Activated naive CD8-positive, alpha-beta T cell treated with anti-CD3 and anti-CD28 coated beads, Interleukin-2, amount 50 U/mL, for 16 hours (primary cell): ENCODE measurements at places on chromosomes 7 and 10.

- no peak for DNase-seq
These were observed 243.6 kb downstream of the SKIDA1 start for GRCh38 chr10:21281765-21282484.

DNA sequence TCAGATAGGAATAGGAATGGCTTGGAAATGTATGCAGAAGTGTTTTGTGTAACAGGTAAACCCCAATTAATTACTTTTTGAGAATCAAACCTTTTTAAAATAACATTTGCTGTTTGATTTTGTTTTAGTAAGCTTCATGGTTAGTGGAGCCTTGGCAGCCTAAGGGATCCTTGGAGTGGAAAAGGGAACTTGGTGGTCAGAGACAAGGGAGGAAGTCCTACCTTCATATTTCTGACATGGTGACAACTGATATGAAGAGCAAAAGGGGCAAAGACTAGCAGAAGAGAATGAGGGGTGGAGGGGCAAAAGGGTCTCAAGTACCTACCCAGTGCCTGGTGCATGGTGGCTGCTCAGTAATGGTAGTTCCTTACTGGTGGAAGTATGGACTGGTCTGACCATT lies 32.3 kb downstream of the AHCYL2 start:
- DNase-seq, result no peak

GRCh38 chr7:114851406-114852061 lies 70.4 kb upstream of the MDFIC start:
- no peak for DNase-seq

DNA sequence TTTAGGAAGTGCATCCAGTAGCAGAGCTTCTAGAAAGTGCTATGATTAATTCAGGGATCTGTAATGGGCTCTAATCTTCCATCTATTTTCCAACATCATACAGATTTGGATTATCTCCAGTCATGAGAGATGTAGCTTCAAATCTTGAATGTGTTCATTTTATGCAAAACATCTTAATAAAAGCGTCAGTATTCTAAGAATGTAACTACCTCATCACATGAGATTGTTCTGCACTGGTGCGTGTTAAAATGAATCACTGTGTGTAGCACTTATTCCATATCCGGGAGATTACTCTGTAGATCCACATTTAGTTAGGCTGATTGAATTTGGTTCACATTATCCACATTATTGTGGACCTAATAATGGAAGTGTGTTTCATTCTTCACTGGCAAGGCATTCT lies 344.9 kb upstream of the CHRM2 start:
- no peak for DNase-seq

DNA sequence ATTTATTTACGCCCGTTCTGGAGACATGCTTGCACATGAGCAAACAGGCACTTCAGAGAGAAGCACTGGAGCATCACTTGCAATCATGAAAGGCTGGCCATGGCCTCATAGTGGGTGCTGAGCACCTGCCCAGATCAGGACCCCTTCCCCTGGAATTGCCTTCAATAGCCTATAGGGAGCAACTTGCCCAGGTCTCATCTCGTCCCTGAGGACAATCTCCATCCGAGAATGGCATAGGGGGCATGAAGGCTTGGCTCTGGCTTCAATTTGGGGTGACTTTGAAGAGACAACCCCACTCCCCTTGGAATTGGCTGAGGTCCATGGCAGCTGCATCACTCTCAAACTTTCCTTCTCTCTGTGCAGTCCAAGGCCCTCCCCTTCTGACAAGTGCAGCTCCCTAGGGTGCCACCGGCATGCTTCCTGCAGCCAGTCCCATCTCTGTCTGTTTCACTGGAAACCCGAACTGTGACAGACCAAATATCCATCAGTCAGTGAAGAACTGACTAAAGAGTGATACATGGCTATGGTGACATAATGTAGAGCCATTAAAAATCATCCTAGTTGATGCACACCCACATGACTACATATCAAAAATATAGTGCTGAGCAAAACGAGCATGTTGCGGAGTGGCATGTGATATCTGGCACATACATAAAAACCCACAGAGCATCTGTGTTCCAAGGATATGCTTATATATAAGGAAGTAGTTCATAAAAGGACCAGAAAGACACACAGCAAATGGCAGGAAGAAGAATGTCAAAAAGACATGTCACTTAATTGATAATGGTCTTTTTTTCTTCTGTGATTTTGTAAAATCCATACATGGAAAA lies 12.4 kb downstream of the GDF2 start:
- DNase-seq, result no peak

GRCh38 chr7:67571026-67571545 lies 574.5 kb downstream of the TYW1 start:
- DNase-seq, result no peak

DNA sequence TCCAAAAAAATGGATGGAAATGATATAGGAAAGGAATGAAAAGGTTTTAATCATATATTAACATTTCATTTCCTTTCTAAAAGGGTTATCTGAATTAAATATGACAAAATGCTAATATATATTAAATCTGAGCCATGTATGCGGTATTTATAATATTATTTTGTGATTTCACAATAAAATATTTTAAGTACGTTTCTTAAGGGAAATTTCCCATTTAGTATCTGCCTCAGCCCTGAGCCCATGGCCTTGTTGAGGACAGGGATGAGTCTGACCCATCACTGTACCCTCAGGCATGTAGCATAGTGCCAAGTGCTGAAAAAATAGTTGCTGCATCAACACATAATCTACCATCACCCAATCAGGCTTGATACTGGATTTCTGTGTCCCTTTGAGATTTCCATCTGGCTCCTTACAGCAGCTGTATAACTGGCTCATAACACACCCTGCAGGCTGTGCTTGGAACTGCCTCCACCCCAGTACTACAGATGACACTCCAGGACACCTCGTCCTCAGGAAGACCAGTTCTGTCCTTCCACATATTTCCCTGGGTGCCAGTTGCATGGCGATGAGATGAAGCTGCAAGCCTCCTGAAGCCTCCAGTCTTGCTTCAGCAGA lies 59.4 kb upstream of the ASAH2 start:
- no peak for DNase-seq

DNA sequence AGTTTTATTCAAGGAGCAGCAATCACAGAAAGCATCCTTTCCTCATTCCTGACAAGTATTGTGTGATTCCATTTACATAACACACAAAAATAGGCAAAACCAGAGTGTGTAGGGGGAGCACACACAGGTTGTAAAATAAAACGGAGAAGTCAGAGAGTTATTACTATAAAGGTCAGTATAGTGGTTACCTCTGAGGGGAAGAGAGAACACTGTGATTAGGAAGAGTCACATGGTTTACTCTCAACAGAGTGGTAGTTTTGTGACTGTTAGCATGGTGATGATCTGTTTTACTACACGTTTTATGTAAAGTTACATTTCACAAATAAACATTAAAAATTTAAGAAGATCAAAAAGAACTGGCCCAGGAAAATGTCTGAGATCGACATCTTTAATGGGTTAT lies 74.6 kb downstream of the VPS41 start:
- DNase-seq, result no peak

DNA sequence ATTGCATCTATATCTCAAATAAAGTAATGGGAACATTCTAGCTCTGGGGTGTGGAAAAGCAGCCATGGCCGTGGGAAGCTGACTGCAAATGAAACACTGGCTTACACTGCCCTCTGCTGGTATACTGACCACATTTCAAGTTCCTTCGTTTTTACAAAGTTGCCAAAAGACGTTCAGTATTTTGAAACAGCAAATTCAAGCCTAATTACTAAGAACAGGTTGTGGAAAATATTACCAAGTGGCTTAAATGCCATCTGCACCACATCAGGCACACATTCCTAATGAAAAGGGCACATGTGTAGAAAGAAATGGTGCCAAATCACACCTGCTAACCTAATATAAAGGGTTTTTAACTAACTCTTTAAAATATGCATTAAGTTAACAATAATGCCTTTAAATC lies 83.9 kb downstream of the JAZF1 start:
- DNase-seq, result no peak

- no peak for DNase-seq
These were observed 473.1 kb upstream of the PODXL start for GRCh38 chr7:132029369-132030085.

DNA sequence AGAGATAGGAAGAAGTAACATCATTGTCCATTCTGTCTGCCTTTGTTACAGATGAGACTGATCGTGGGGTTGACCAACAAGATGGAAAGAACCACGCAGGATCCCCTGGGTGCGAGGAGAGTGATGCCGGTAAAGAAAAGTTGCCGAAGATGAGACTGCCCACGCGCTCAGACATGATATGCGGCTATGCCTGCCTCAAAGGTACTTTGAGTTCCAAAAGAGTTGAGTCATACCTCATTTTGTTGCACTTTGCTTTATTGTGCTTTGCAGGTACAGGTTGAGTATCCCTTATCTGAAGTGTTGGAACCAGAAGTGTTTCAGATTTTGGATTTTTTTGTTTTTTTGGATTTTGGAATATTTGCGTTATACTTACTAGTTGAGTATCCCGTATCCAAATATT lies 12.2 kb upstream of the CLCN1 start:
- DNase-seq, result no peak

DNA sequence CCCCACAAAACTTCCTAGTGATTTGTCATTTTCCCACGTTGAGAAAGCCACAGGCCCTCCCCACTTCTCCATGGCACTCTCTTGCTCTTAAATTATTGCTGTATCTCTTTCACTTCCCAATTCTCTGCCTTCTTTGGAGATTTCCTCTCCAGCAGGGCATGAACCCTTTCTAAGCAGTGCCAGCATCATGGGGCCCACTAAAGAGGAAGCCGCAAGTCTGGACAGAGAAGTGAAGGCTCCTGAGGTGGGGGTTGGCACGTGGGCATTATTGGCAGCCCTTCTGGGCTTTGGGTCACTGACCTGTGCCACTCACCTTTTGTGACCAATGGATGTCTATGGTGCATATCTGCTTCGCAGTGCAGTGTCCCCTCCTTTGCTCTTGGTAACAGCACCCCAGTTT lies 97.7 kb upstream of the TCF7L2 start:
- no peak for DNase-seq

- no peak for DNase-seq
These were observed 265.9 kb upstream of the MKLN1 start for GRCh38 chr7:131061818-131062217.

- no peak for DNase-seq
These were observed 213.0 kb downstream of the TCERG1L start for GRCh38 chr10:131098416-131098952.

GRCh38 chr10:4981722-4982471 lies 18.7 kb downstream of the AKR1C1 start:
- DNase-seq, result no peak

- no peak for DNase-seq
These were observed 776.4 kb downstream of the GATA3 start for GRCh38 chr10:8830876-8831275.

- no peak for DNase-seq
These were observed 98.1 kb downstream of the LRRC4 start for GRCh38 chr7:127933146-127933545.

GRCh38 chr10:96131621-96132020 lies 1.5 kb downstream of the ZNF518A start:
- no peak for DNase-seq
